ENCODE measurements at places on chromosomes 11 and 22. TPM values are rescaled to one million over a fixed set of nuclear protein-coding genes. Genes with fewer than 3 reads are reported as not detected.

- no peak for DNase-seq
These were observed 84.6 kb upstream of the IZUMO1R start for GRCh38 chr11:94219771-94220170.

- no peak for DNase-seq
These were observed 142.2 kb downstream of the FAM76B start for GRCh38 chr11:95647355-95647754.

DNA sequence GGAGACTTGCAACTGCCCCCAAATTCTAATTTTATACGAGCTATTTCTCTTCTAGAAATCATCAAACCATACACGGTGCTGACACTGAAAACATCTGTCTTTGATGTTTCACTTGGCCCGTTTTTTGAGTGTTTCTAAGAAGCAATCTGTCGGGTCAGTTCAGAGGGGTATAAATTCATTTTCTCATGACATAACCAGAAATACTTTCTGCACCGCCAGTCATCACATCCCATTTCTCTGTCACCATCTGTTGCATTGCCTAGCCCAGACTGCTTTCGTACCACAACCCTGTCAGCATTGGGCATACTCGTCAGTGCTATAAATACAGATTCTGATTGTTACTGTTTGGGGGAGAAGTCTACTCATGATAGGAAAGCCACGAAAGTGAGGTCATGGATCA is 63.1 kb upstream of the CCDC90B start:
- no peak for DNase-seq

- no peak for DNase-seq
These were observed 74.1 kb downstream of the ENTHD1 start for GRCh38 chr22:39819429-39819828.

- no peak for DNase-seq
These were observed 158.2 kb downstream of the TTC28 start for GRCh38 chr22:28521451-28521850.

TPBGL gene
- total RNA-seq: 0.11 TPM

FHIP1B gene
- total RNA-seq: 43.4 TPM

Data from lung (tissue), 17 donors.